NCI-H2107 (cell line): ENCODE measurements at places on chromosomes 4 and X.

GRCh38 chr4:124053872-124054538, 657.4 kb downstream of the SPRY1 start:
- DNase-seq, result no peak

DNA sequence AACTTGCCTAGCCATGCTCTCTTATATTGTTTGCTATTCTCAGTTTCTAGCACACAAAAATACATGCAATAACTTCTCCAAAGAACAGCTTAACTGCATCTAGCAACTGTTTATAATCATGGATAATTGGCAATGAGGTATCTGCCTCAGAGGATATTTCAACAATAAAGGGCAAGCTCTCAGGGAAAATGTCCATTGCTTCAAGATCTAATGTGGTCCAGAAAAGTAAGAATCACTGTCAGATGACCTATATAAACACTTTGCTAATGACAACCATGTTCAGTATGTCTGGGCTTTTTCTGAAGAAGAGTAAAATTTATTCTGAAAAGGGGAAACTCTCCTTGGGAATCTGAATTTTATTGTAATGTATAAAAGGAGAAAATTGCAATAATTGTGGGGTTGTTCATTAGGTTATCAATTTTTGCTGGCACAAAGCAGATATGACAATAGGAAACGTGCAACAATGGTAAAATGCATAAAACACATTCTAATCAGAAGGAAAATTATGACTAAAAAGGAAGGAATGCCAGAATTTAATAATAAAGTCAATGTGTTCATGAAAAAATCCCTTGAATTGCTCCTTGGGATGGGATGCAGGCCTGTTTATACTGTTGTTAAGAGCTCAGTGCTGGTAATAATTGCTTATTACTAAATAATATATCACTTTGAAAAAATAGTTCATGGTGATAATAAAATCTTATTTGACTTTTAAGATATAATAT, 90.3 kb downstream of the ANTXR2 start:
- DNase-seq, result no peak

GRCh38 chrX:124395145-124395880, 49.0 kb downstream of the SH2D1A start:
- DNase-seq, result no peak

- no peak for DNase-seq
Observed at GRCh38 chr4:166459621-166460020, 586.6 kb downstream of the TLL1 start.

DNA sequence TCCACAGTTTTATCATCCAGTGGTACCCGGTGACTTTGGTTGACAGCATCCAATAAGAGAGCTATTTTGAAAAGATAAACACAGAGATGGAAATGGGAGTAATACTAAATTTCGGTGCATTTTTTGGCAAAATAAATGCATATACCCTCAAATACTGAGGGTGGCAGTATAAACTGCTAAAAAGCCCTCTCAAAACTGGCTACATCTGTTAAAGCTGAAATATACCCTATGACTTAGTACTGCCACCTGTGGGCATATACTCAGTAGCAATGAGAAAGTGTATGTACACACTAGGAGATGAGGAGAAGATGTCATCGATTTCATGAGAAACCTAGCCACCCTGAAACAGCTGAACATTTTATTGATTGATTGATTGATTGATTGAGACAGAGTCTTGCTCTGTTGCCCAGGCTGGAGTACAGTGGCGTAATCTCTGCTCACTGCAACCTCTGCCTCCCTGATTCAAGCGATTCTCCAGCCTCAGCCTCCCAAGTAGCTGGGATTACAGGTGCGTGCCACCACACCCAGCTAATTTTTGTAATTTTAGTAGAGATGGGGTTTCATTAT, 12.2 kb upstream of the TMEM128 start:
- DNase-seq, result no peak

DNA sequence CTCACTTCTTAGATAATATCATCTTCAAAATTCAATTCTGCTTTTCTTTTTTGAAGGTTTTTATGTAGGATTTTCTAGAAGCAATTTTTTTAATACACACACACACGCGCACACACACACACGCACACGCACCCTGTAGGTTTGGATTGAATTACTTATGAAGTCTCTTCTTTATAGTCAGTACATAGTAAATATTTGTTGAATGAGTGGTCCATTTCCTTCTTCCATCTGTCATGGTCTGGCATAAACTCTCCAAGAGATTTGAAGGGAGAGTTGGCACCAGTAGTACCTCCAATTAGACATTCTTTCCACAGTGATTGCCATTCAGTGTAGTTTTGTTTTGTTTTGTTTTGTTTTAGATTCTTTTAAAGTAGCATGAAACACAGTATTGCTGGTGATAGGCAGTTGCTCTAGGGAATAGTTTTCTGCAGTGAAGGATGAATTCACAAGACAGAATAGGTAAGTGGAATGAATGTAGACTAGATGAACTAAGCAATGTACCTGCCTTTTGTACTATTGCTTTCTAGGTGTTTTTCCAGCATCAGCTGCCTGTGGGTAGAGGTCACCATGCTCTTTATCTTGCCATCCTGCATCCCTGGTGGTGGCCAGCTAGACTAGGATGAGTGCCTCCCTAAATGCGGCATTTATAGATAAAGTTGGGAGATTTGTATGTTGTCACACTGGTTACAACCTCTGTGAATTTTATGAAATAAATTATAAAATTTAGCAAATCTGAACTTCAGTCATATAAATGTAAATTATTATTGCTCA, 20.5 kb downstream of the PDLIM5 start:
- no peak for DNase-seq

GRCh38 chr4:152081024-152081423, 320.2 kb upstream of the GATB start:
- DNase-seq, result no peak

DNA sequence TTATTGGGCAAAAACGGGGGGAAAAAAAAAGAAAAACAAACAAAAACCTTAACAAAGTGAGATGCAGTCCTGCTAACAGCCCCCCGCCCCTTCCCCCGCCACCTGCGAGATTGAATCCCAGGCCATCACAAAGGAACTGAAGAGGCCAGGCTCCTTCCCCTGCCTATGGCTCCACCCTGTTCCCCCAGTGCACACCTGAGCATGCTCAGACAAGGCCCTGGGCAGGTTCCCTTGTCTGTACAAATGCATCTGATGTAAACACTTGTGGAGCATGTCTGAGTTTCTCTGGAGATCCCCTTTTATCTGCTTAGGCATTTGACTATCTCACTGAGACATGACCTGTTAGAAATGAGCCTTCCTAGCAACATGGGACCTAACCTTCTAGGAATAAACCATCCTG, 983.7 kb upstream of the PABPC4L start:
- no peak for DNase-seq

DNA sequence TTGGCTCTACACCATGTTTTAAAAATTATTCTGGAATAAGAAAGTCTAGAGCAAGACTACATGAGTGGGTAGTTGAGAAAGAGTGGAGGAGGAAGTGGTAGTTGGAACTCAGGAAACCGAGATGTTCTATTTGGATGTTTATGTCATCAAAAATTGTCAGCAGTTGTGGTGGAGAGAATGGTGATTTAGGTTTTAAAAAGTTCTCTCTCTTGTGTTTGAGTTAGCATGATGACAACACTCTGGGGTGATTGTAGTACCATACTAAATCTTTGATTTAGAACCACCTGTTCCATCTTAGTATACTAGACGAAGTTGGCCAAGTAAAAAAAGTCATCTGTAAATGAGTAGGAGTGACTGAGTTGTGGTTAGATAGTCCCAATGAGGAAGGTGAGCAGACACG, 40.7 kb downstream of the KLHL2 start:
- DNase-seq, result no peak

GRCh38 chr4:86403575-86403974, 43.7 kb upstream of the MAPK10 start:
- DNase-seq, result no peak

DNA sequence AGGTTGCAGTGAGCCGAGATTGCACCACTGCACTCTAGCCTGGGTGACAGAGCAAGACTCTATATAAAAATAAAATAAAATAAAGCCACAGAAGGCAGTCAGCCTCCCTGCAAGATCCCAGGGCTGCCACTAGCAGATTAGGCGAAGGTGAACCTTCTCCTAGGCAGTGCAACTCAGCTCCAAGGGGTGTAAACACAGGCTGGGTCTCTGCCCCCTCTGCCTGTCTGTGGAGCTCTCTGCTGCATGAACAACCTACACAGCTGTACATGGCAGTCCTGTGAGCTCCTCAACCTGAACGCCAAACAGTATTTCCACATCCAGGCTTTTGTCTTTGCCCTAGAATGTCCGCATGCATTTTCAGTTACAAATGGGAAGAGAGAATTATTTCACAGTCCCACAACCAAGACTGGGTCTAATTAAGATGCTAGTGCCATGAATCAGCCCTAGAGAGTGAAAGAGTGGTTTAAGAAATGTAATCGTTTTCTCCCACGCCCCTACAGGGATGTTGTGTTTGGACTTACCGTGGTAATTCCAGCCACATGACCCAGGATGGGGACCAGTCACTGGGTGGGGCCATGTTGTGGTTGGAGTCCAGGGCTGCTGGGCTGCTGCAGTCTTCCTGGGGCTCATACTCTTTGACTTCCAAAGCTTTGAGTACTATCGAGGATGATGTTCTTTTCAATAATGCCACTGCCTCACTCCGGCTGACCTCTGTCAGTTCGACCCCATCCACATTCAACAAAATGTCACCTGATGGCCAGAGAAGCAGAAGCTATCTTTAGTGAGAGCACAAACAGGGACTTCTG, 99.0 kb downstream of the FIP1L1 start:
- DNase-seq, result no peak

- no peak for DNase-seq
Observed at GRCh38 chrX:153735274-153735673, 10.6 kb downstream of the ABCD1 start.

DNA sequence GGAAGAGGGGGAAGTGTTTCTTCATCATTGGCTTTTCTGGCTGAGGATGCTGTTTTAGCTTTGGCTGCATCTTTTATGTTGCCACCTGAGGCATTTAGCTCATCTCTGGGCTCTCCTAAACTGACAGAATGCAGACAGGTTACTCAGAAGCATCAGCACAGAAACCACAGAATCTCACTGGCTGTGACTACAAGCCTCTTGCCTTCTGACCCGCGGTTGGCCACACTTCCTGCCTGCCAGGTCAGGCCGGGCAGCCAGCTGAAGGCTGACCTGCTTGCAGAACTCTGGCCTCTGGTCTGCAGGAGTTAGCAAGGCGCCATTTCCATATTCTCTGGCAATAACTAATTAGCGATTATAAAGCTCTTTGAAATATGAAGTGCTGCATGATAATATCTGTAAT, 366.5 kb downstream of the MID1IP1 start:
- DNase-seq, result no peak

- DNase-seq, result peak; percentile 2
Observed at GRCh38 chr4:54746218-54746617, 88.5 kb downstream of the KIT start.

GRCh38 chrX:1205681-1206611, 6.5 kb downstream of the CRLF2 start:
- DNase-seq, result no peak

DNA sequence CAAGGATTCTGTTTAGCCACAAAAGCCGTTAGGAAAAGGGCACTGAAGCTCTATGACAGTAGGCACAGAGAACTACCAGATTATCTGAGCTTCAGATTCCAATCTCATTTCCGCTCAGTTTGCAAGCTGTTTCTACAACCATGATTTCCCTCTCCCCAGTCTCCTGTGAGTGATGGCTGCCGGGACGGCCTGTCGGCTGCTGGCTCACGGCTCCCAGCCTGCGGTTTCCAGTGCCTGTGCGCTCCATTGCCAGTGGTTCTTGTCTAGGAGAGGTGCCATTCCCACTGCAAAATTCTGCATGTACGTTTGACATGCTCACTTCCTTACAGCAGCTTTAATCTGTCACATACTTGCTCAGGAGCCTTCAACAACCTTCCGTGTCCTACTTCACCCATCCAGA, 429.1 kb upstream of the FRG1 start:
- no peak for DNase-seq

DNA sequence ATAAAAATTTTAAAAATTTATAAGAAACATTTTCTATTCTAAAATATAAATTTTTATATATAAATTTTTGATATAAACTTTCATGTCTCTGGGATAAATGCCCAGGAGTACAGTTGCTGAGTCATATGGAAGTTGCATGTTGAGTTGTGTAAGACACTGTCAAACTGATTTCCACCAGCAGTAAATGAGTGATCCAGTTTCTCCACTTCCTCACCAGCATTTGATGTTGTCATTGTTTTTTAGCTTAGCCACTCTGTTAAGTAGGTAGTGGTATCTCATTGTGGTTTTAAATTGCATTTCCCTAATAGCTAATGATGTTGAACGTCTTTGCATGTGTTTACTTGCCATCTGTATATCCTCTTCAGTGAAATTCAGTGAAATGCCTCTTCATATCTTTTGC, 66.5 kb downstream of the MAMLD1 start:
- no peak for DNase-seq

GRCh38 chr4:182748283-182748682, 168.9 kb downstream of the DCTD start:
- no peak for DNase-seq

DNA sequence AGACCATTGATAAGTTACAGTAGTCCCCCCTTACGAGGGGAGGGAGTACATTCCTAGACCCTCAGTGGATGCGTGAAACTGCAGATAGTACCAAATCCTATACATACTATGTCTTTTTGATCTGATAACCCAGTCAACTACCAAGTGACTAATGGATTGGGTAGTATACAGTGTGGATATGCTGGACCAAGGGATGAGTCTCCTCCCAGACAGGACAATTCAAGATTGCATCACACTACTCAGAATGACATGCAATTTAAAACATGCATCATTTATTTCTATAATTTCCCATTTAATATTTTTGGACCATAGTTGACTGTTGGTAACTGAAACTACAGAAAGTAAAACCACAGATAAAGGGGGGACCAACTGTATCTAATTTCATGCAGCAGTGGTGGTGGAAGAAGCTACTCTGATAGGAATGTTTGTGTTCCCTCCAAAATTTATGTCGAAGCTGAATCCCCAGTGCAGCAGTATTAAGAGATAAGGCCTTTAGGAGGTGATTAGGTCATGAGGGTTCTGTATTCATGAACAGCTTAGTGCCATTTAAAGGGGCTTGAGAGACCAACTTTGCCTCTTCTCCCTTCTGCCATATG, 11.9 kb downstream of the HADH start:
- no peak for DNase-seq

DNA sequence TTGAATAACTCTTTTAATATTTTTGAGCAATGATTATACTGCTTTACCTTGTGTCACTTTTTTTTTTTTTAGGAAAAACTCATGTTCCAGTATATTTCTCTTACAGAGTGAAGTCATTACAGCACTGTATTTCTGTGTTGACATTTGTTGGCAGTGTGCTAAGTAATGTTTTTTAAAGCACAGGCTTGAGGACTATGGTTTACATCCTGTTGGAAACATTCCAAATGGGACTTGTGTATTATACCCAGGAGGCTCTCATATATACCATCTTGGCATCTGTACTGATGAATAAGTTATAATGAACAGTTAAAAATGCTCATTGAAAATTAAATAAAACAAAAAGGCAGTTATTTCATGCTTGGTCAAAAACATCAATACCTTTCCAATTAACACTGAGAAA, 33.8 kb downstream of the CEP44 start:
- no peak for DNase-seq
